DMS153 (cell line): ENCODE measurements at places on chromosomes 1 and 21.
A peak's percentile ranks its signal among the peaks of the same experiment; 100 is the strongest.

GRCh38 chr1:39632682-39633417, 6.6 kb downstream of the HEYL start:
- peak; percentile 16 for DNase-seq

GRCh38 chr1:112402682-112403643, 6.9 kb downstream of the CTTNBP2NL start:
- no peak for DNase-seq

- DNase-seq, result no peak
Observed at GRCh38 chr1:21292984-21293536, 2.8 kb upstream of the ECE1 start.

DNA sequence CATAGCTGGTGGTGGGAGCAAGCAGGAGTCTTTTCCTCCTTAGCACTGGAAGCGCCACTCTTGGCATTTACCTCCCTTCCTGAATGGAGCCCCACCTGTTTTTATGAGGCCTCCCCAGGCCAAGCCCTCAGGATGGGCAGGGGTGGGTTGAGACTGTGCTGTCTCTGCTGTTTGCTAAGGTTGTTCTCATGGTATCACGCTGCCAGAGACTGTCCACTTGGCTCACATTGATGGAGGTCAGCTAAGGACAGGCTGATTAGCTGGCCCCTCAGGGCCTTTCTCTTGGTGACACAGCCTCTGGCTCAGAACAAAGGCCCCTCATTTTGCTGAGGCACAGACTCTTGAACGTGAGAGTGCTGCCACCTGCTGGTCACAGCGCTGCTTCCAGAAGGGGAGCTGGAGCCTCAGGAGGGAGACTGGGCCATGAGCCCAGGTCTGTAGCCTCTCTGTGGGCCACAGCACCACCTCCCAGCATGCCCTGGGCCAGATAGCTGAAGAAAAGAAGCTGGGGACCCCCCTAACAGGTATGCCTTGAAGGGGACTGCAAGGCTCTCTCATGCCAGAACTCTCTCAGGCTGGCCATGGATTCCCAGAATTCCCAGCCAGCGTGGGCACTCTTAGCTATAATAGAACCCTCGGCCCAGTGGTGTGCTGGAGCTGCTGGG, 85.6 kb downstream of the CD58 start:
- peak; percentile 68 for DNase-seq

GRCh38 chr1:107574044-107574443, 390.9 kb downstream of the VAV3 start:
- DNase-seq, result no peak

DNA sequence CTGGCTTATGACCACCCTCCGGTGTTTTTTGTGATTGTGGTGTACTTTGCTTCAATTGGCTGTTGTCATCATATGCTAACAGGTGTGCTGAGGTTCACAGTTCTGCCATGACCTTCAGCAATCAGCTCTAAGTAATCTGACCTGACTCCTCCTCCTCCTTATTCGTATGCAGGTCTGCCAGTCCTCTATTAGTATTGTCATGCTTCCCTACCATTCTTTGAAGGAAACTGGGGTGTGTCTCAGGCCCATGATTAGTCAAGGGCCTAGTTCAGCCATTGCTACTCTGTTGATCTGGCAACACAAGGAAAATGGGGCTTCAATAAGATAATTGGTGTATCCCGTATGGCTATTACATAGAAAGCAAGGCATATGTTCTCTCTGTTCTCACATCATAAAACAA, 332.3 kb upstream of the DPYD start:
- no peak for DNase-seq

DNA sequence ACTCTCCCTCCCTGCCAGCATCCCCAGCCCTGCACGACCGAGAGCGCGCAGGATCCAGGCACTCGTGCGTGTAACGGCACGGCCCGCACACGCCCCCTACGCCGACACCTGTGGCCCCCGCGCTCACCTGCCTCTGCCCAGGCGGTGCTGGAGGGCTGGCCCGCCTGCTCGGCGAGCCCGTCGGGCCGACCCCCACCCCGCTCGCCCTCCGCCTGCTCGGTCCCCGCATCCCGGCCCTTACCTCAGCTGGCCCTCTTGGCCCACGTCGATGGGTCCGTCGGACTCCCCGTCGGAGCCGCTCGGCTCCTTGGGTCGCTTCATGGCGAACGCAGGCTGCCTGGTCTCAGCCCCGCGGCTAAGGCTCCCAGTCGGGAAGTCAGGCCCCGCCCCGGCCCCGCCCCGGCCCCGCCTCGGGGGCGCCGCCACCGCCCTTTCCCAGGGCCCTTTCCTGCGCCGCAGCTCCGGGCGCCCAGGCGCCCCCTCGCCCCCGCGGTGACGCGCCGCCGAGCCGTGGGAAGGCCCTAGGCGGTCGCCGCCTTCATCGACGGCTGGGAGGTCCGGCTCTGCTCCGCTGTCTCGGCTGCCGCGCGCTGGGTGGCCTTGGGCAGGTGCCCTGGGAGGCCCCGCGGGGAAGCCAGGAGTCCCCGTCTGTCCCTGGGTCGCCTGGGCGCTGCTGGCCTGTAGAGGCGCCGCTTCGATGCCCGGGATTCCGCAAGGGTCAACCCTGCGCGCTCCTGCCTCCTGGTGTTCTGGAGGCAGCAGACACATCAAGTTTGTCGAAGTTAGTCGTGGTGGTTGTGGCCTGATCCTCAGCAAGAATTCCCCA, at the start of gene HEYL:
TSS of gene HEYL (minus strand) at position 339 of the 826 bp plus-strand sequence. CDS start at position 321, 18 bp downstream.
- DNase-seq, result peak; percentile 87

- DNase-seq, result no peak
Observed at GRCh38 chr1:85365851-85366250, 89.4 kb upstream of the BCL10 start.

GRCh38 chr1:117284399-117285215, 73.9 kb upstream of the VTCN1 start:
- peak; percentile 68 for DNase-seq

DNA sequence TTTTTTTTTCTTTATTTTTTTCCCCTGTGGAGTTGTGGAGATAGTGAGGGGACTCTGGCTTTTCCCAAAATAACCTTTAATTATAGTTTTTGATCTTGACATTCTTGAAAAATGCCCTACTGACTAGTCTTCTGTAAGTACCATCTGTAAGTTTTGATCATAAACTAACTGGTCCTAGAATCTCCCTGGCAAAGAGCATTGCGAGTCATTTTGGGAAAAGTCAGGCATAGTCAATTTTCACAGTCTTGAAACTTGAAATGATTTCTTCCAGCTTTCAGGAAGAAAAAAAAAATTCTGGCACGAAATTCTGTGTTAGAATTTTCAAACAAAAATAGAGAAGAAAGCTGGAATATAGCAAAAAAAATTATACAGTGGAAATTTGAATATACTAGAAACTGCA, 181.2 kb upstream of the SNX7 start:
- no peak for DNase-seq

GRCh38 chr1:16209847-16210407, 2.5 kb downstream of the ARHGEF19 start:
- no peak for DNase-seq

GRCh38 chr1:27602462-27603308, 1.3 kb downstream of the AHDC1 start:
- DNase-seq, result no peak

DNA sequence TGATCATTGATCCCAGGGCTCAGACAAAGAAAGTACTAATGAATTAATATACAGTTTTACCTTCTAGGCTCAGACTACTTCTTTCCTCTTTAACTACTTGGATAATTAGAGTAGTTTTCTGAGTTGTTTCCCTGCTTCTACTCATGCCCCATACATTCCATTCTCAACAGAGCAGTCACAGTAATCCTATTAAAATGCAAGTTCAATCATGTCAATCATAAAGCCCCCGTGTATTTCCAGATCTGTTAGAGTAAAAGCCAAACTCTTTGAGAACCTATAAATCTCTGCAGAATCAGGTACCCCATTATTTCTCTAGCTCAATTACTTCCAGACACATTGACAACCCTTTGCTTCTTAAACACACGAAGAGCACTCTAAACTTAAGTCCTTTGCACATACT, 242.1 kb upstream of the PRMT6 start:
- no peak for DNase-seq

DNA sequence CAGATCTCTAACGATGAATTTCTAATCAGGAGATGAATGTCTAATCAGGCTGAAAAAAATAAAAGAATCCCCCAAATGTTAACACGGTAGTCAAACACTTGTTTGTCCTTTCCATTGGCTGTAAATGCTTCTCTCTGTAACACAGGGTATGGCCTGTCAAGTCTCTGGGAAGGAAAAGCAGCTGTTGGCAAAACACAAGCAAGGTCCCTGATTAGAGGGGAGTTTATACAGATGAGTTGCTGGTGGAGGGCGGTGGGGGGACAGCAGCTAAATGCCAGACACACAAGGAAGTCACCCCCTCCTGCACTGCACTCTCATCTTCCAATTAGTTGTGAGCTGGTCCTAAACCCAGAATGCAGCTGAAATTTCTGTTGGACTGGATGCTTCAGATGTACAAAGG, 51.0 kb downstream of the PGBD5 start:
- DNase-seq, result no peak

- DNase-seq, result no peak
Observed at GRCh38 chr21:33395891-33396331, 7.3 kb upstream of the IFNGR2 start.

DNA sequence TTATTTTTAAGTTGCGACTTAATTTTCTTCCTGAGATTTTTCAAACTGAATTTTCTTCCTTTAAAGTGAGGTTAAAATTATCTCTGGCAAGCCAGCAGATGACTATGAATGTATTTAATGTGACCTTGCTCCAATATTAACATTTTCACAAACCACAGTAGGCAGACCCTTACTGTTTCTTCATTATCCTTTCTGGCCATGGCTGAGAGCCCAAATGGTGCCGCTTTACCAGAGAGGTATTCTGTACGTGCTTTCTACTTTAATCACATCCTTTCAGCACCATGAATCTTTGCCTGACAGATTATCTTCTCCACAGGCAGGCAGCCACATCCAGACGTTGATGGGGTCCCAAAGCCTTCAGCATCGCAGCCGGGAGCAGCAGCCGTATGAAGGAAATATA, 129.6 kb downstream of the LRRC40 start:
- DNase-seq, result no peak

- DNase-seq, result peak; percentile 67
Observed at GRCh38 chr21:30984889-30985288, 53.4 kb downstream of the KRTAP19-8 start.

- DNase-seq, result no peak
Observed at GRCh38 chr1:46673749-46674182, 2.1 kb downstream of the TEX38 start.

DNA sequence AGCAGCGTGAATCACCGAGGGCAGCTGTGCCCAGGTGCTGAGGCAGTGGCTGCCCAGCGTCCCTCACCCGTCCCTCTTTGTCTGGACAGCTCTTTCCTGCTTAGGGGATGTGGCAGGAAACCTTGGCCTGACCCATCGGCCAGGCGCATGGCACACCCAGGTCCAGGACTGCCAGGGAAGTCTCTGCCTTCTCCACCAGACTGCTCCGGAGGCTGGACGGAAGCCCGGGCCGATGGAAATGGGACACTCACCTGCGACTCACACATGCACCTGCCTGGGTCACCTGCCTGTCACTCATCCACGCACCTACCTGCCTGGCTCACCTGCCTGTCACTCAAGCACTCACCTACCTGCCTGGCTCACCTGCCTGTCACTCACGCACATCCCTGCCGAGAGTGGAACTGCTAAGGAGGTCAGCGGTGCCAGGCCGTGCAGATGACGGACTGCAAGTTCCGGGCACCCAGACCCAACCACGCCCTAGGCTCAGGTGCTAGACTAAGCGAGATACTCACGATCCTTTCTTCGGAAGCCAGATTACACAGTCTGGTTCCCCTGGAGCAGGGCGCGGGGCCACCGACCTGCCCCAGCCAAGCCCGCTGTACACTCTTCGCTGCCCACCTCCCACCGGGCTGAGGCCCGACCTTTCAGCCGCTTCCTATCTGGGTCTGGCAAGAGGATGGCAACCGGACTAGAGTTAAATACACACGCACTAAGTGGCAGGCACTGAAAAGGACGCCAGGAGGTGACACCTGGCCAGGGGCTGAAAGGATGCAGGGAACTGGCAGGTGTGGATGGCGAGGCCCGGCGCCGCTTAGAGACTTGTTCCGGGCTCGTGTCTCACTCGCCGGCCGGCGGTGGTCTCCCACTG, 1.1 kb downstream of the UBE2J2 start:
- DNase-seq, result no peak

- no peak for DNase-seq
Observed at GRCh38 chr21:41647806-41648561, 118.9 kb downstream of the RIPK4 start.
